ENCODE measurements at places on chromosomes 11 and 22.

DNA sequence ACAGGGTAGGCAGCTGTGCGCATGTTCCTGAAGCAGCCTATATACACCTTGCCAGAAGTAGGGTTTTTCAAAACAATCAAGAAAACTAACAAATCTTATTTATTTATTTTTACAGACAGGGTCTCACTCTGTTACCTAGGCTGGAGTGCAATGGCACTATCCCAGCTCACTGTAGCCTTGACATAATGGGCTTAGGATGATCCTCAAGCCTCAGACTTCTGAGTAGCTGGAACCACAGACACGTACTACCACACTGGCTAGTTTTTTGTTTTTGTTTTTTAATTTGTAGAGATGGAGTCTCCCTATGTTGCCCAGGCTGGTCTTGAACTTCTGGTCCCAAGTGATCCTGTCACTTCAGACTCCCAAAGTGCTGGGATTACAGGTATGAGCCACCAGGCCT, 25.7 kb downstream of the CLTCL1 start:
- no peak for DNase-seq

- no peak for DNase-seq
Measured at GRCh38 chr11:86931548-86932258, 23.5 kb downstream of the FZD4 start.

DNA sequence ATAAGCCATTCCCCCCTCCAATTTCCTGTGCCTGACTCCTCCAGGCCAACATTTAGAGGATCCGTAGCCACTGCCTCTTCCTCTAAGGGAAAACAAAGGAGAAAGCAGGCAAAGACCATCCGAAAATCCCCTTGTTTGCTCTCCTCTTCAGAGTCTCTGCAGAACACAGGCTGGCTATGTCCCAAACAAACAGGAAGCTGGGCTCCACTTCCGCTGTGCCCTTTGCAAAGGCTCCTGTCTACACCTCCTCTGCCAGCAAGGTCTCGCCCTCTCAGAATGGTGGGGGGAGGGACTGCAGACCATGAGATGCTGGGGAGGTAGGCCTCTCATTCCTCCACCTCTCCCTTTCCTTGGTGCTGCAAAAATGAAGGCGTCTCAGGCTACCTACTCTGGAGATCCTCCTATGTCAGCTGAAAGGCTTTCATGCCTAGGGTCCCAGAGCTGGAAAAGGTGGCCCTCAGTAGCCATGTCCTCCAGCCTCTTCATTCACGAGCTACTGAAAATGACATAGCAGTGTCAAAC, 596.2 kb downstream of the BUD13 start:
- DNase-seq, result no peak

- no peak for DNase-seq
Measured at GRCh38 chr22:33666961-33667619, 253.2 kb downstream of the LARGE1 start.

DNA sequence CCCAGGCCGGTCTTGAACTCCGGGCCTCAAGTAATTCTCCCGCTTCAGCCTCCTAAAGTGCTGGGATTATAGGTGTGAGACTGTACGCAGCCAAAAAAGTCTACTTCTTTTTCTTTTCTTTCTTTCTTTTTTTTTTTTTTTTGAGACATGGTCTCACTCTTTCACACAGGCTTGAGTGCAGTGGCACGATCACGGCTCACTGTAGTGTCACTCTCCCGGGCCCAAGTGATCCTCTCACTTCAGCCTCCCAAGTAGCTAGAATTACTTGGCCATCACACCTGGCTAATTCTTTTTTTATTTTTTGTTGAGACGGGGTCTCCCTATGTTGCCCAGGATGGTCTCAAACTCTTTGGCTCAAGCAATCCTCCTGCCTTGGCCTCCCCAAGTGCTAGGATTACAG, 3.6 kb upstream of the UBE2L3 start:
- no peak for DNase-seq

DNA sequence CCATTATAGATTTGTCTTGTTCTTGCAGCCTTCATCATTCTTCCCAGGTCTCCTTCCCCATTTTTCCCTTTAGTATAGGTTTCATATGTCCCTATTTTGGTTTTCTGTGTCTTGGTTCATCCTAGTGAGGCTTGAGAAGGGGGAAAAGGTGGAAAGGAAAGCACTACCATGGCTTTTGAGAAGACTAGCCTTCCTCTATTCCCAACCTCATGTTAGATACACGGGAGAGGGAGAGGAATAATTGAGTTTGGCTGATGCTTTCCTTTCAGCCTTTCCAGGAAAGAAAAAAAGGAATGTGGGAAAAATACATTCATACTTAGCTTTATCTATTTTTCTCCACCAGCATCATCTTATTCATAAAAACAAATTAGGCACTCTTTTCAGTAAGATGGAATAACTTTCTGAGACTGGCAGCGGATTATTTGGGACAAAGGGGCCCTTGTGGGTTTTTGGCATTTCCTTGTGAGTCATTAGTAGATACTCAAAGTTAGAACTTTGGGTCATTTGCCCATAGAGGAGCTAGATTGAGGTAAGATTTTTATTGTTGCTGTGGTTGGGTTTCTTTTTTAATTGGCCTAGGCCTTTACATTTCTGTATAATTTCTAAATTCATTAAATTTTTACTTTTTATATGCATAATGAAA, 23.8 kb downstream of the CAPRIN1 start:
- DNase-seq, result no peak

DNA sequence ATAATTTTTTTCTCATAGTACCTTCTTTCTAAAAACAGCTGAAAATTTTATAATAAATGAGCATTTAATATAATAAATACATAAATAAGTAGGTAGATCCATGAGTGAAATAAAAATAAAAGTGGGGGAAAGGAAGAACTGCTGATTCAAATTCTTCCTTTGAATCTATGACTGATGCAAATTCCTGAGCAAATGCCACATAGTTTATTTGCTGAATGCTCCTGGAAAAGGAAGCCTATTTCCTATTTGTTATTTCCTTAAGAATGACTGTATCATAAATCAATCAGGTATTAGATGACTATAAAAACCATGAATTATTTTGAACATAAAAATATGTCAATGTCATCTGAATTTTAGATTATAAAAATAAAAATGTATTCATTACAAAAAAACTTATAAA, 16.6 kb downstream of the BTBD10 start:
- no peak for DNase-seq

DNA sequence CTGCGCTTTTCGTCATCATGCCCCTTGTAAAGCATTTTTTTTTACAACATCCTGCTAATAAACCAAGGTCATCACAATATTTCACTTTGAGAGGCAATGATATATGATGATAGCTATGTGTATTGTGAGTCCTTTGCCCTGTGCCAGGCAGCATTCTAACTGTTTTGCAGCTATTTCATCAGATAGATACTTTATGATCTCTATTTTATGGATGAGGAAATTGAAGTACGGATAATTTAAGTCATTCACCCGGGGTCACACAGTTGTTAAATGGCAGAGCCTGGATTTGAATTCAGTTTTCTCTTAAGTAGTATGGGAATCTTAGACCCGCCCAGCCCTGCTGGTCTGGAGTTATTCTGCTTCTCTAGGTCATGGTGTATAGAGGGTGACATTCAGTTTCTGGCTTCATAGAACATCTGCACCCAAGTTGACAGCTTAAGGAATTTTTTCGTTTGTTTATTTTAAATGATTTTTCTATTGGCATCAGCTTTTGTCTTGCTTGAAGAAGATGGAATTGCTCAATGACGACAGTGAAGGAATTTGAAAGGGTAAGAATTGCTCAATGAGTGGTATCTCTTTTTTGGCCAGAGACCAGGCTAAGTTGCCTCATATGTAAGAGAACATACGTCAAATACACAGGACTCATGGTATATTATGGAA, 926 bp downstream of the PRR5L start:
- DNase-seq, result no peak

DNA sequence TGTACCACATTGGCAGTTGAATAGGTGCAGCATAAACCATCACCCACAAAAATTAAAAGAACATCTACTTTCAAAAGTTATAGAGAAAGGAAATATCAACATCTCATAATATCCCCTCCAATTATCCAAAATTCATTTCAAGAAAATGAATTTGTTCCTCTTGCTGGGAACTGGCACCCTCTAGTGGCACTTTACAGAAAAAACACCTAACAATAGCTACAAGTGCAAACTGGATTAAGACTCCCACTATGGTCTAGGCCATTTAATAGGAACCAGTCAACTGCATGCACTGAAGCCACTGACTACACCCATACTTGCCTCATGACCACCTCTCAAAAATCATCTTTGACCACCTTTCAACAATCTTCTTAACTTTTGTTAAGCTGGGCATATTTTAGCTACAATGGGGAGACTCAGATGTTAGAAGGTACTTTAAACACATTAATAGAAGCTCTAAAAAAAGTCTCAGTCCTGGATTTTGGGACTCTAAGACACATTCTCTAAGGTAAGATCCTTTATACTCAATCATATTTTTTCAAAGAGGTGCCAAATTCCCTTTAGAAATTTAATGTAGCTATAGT, 17.3 kb downstream of the TRAF6 start:
- DNase-seq, result peak; percentile 41

GRCh38 chr11:326842-327580, 6.4 kb upstream of the IFITM3 start:
- DNase-seq, result peak; percentile 66

GRCh38 chr11:134270250-134270714, 5.9 kb upstream of the GLB1L3 start:
- peak; percentile 11 for DNase-seq

DNA sequence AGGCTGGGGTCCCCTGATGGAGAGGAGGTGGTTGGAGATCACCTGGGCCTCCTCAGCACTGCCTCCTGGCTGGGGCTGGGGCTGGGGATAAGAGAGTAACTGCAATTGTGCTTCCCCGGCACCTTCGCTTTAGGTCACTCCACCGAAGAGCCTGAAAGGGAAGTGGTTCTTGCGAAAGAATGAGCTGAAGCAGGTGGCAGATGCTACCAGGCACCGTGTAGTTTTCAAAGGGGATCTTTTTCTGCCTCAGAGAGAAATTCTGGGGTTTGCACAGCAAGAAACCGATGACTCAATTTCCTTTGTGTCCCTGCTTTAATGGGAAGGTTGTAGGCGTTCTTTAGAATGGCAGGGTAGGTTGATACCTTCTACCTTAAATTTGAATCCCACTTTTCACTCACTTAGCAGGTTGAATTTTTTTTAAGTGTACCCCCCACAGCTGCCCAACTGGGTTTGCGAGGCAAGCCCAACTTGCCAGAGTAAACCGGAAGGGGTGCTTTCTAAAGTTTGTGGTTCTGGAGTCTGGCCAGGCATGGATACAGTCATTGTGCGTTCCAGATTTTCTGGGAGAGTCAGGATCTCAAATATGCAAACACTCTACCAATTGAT, 5.3 kb downstream of the CD44 start:
- DNase-seq, result peak; percentile 61

- DNase-seq, result no peak
Measured at GRCh38 chr11:64313491-64314145, 3.7 kb downstream of the TRMT112 start.

- no peak for DNase-seq
Measured at GRCh38 chr11:108632041-108632704, 32.7 kb upstream of the DDX10 start.

- DNase-seq, result no peak
Measured at GRCh38 chr11:75380716-75381420, 18.4 kb upstream of the RPS3 start.

DNA sequence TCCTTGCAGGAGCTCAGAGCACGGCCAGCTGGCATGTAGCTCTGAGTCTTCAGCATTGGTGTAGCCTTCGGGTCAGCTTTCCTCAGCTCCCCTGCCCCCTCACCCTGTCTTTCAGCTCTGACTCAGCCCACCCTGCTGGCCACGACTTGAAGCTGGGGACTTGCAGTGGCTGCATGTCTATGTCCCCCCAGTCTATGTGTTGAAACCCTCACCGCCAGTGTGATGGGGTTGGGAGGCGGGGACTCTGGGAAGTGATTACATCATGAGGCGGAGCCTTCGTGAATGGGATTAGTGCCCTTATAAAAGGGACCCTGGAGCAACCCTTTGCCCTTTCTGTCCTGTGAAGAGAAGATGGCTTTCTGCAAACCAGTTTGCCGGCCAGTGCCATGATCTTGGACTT, 111.1 kb downstream of the CTTN start:
- DNase-seq, result no peak

GRCh38 chr11:117876059-117876340, 458 bp downstream of the FXYD6 start:
- DNase-seq, result no peak

GRCh38 chr22:36770513-36771231, 5.2 kb downstream of the IFT27 start:
- DNase-seq, result no peak

- DNase-seq, result no peak
Measured at GRCh38 chr11:112963368-112963955, 2.2 kb downstream of the NCAM1 start.

Data from effector memory CD8-positive, alpha-beta T cell (primary cell).